Neural crest cell (in vitro differentiated cells): ENCODE measurements at places on chromosomes 16 and 17.

GRCh38 chr16:314795-315299 is 31.9 kb downstream of the PDIA2 start:
- DNase-seq: no peak

- DNase-seq: peak; percentile 35
Measured at GRCh38 chr16:3187798-3188674, at the start of gene OR1F1. TSS of gene OR1F1 (plus strand) at chr16:3188204.

DNA sequence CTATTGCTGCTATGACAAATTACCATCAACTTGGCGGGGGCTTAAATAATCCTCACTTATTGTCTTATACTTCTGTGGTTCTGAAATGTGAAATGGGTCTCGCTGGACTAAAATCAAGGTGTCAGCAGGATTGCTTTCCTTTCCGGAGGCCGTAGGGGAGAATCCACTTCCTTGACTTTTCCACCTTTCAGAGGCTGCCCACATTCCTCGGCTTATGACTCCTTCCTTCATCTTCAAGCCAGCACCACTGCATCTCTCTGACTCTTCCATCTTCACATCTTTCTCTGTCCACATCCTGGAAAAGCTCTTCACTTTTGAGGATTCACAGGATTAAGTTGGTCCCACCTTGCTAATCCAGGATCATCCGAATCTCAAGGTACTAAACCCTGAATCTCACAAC is 217.8 kb downstream of the GRIN2A start:
- no peak for DNase-seq

GRCh38 chr16:1788708-1789100 is 4.8 kb downstream of the IGFALS start:
- DNase-seq: no peak

GRCh38 chr17:80621997-80622357 is 77.3 kb downstream of the RPTOR start:
- DNase-seq: no peak

GRCh38 chr17:8502126-8502525 is 66.4 kb downstream of the NDEL1 start:
- no peak for DNase-seq
